ENCODE measurements at places on chromosomes 1 and 21. TPM values are rescaled to one million over a fixed set of nuclear protein-coding genes. Genes with fewer than 3 reads are reported as not detected.

The RXFP4 gene
- total RNA-seq: not detected

The FAM72D gene
- 22.7 TPM for total RNA-seq

The HSD3B2 gene
- not detected for total RNA-seq

The MRPS15 gene
- 112 TPM for total RNA-seq

The CFAP57 gene
- total RNA-seq: 0.09 TPM

The NBPF20 gene
- 0.55 TPM for total RNA-seq

The KCNJ9 gene
- total RNA-seq: not detected

Measured in activated CD8-positive, alpha-beta memory T cell treated with anti-CD3 and anti-CD28 coated beads, Interleukin-2, amount 10 ng/mL, durations not matched to agents 7 days and 5 days (primary cell).